T-helper 22 cell (primary cell): ENCODE measurements at places on chromosomes 7 and 10.

DNA sequence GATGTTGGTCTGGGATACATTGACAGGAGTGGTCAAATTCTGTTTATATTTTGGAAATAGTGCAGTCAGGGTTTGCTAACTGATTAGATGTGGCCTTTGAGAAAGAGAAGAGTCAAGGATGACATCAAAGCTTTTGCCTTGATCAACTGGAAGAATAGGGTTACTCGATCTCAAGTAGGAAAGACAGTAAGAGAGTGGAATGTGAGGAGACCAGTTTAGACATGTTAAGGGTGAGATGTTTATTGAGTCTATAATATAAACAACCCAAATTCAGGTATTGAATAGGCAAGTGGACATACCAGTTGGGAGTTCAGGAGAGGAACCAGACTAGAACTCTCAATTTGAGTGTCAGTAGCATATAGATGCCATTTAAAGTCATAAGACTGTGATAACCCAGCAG is 1.9 kb upstream of the ANKRD7 start:
- DNase-seq: no peak

DNA sequence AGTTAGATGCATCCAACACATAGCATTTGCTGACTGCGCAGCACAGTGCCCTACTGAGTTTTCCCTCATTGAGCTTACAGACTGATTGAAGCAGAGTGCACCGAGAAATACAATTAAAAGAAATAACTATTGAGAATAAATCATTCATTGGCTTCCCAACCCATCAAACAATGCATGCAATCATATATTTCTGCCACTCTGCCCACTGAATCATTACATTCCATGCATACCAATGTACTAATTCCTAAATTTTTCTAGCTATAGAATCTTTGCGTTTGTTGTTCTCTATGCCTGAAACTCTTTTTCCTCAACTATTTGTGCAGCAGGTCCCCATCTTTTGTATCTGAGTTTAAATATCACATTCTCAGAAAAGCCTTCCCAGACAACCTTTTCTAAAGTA is 783.8 kb downstream of the SORCS1 start:
- no peak for DNase-seq

DNA sequence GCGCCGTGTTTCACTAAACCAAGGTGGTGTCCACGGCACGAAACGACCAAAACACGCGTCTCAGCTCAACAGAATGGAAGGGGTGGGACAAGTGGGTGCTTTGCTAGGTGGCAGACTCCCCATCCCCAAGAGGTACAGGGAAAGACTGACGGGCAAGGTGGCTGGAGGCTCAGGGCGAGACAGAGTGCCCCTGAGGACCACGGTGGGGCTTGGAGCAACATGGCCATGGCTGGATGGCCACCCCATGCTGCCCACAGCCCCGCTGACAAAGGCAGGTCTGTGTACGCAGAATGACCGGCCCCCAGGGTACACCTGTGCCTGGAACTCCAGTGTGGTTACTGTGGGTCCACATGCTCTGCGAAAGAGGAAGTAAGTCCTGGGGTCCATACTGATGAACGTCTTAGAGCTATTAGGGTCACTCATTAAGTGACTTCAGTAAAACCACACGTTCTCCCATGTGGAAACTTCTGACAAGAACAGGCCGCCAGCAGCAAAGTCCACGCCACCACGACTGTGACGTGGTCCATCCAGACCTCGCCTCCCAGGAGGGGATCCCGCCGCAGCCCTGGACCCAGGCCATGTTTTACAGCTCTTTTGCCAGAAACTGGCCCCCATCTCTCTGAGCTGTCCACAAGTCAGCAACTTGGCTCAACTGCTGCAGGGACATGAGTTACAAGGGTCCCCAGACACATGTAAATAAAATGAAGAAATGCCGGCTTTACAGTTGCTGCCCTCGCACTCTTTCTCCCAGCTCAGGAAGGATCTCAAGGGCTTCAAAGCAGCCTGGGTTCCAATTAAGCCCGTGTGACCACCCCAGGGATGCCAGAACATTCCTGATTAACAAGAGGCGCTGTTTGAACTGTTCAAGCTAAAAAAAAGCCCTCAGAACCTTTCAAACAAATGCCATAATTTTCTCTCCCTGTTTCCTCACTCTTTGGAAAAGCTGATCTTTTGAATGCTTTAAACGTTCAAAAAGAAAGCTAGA is 66.8 kb downstream of the MAD1L1 start:
- no peak for DNase-seq

GRCh38 chr10:100339236-100339635 is 7.8 kb upstream of the SCD start:
- no peak for DNase-seq

- no peak for DNase-seq
These were observed 54.9 kb downstream of the AKAP9 start for GRCh38 chr7:91995391-91996105.
